ENCODE measurements at places on chromosomes 4 and X. TPM values are rescaled to one million over a fixed set of nuclear protein-coding genes. Genes with fewer than 3 reads are reported as not detected.

- DNase-seq: no peak
These were observed 162.0 kb upstream of the GATB start for GRCh38 chr4:151922811-151923210.

Gene CDKL2
- 1.4 TPM for total RNA-seq

Gene PDCL2
- total RNA-seq: 0.21 TPM

DNA sequence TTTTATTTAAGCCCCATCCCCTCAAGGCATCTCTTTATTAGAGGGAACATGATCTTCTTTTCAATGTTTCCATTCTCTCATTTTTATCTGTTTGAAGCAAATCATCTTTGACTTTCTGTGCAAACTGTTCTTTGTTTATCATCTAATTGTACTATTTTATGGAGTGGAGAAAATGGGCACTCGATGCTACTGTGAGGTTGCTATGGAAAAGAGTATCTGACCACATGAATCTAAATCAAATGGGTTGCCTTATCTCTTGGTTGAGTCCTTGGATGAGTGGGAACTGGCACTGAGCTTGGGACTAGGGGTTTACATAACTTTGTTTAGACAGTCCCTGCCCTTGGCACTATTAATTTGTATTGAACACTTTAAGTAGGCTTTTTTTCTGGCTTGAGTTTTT, 9.1 kb downstream of the OCRL start:
- no peak for DNase-seq

Gene SERPINA7
- total RNA-seq: not detected

DNA sequence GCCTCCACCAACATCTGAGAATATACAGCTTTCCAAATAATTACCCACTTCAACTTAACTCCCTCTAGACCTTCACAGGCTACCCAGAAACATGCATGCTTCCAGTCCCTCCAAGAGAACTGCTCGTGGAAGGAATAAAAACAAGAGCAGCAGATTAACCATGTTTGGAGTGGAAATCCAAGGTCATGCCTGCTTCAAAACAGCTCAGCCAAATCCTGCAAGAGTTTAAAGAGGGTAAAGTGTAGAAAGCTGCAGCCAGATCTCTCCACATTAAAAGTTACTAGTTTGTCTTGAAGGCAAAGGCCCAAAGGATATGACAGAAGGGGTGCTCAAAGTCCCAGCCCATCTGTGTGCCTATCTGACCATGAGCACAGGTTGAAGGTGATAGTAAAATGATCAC, 139.3 kb downstream of the RNF150 start:
- DNase-seq: no peak

Gene CCDC110
- total RNA-seq: 2.9 TPM

DNA sequence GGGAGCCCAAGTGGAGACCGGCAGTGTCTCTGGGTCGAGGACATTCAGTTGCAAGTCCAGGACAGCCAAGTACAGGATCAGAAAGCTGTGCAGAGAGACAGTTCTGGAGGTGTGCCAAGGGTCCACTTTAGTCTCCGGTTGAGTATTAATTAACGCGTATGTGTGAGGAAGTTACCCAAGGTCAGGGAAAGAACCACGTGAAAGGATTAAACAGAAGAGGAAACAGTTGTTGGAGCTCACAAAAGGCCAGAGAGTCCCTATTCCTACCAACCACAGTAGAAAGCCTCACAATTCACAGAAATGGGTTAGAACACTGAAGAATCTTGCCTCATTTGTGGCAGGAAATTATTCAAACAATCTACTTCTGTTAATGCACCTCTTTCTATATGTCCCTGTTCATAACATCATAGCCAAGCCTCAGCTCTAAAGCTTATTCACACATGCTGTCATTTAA, 17.9 kb upstream of the NSUN7 start:
- no peak for DNase-seq

GRCh38 chr4:152308951-152309350, 226.9 kb downstream of the FBXW7 start:
- DNase-seq: no peak

- no peak for DNase-seq
These were observed 35.8 kb downstream of the STOX2 start for GRCh38 chr4:183940864-183941263.

Gene DCAF12L2
- 0.52 TPM for total RNA-seq

DNA sequence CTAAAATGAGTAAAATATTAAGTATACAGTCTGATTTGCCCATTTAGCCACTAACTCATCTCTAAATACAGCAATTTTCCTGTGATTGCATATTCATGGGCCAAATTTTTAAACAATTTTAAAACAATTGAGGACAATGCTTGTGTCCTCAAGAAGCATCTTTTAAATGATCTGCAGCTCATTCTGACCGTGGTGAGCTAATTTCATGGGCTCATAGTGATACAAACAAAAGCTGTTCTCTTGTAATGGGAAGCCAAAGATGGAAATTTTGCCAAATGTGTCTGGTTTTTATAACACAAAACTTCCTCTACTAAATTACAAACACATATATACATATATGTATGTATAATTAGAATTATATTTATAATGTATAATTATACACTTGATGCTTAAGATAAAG, 39.7 kb downstream of the HMGB2 start:
- DNase-seq: no peak

GRCh38 chrX:45001048-45001447, 128.1 kb downstream of the KDM6A start:
- no peak for DNase-seq

GRCh38 chr4:1683261-1683735, 815 bp downstream of the FAM53A start:
- DNase-seq: no peak

GRCh38 chr4:63904201-63904600, 505.0 kb downstream of the TECRL start:
- DNase-seq: no peak

Gene GPR143
- 11.7 TPM for total RNA-seq

Gene PRAF2
- 15.0 TPM for total RNA-seq

Gene CSAG1
- 1.5 TPM for total RNA-seq

DNA sequence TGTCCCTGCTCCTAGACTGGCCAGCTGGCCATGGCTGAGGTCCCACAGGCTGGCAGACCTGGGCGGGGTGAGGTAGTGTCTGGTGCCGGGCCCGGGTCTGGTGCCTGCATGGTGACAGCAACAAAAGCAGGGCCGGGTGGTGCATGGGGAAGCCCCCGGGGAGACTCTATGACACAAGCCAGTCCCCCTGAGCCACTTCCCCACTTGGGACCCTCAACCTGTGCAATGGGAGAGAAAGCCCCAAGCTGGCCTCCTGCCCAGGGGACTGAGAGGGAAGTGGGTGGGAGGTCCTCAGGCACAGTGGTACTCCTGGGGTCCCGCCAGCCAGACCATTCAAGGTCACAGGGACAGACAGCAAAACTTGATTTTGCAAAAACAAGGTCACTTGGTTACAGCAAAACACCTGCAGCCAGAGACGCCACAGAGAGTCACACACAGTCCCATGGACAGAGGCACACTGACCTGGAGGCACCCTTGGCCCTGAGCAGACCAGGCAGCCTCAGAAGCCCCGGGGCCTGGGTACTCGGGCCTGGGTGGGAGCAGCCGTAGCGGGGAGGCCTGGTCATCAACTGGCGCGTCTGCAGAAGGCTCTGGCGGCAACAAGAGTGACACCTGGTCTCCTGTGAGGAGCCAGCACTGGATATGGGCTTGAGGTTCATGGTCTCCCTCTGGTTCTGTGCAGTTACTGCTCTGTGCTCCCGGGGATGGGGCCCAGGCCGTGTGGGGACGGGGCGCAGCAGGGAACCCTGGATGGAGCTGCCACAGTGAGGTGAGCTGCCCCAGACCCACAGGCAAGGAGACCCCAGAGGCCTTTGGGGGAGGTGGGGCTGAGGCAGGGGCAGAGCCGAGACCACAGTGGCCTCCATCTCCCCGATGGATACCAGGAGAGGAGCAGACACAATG, 60.6 kb downstream of the HTRA3 start:
- no peak for DNase-seq

DNA sequence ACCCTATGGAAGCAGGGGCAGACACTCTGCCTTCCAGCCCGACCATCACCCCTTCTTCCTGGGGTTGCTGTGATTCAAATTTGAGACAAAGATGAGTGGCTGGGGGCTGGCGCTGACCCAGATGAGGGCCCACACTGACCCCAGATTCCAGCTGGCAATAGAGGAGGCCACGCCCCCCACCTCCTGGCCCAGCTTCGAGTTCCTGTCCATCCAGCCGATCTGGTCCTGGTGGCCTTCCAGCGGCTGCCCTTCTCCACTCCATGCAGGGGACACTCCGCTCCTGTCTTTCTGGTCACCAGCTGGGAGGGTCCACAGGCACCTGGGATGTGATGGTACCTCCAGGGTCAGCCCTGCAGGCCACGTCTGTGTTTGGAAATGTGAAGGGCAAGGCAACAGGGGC, 98.5 kb upstream of the PSAPL1 start:
- no peak for DNase-seq

Gene NAA11
- not detected for total RNA-seq

Gene SLC6A14
- 0.07 TPM for total RNA-seq

Gene RS1
- total RNA-seq: not detected

Gene CTAG1B
- total RNA-seq: not detected

Gene FNIP2
- 10.2 TPM for total RNA-seq

Gene SLC9A7
- 18.4 TPM for total RNA-seq

- DNase-seq: no peak
These were observed 233.5 kb upstream of the PGRMC2 start for GRCh38 chr4:128521156-128521555.

GRCh38 chr4:157265281-157265680, 44.8 kb downstream of the GRIA2 start:
- DNase-seq: peak; percentile 10

DNA sequence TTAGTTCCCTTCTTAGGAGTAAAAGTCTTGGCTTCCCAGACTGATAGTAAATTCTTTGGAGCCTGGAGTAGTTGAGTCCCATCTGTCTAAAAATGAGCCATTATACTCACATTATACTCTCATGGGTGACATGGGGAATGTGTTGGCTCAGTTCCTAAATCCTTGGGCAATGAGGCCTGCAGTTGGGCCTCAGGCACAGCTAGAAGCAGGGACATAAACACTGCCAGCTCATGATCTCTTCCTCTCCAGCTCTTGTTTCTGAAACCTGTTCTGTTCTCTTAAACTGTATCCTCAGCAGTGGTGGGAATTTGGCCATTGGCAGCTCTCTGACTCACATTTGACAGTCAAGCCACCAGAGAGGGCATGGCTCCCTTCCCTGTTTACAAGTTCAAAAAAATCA, 212.5 kb downstream of the SPATA18 start:
- DNase-seq: no peak

Gene FGF16
- total RNA-seq: 1.6 TPM

DNA sequence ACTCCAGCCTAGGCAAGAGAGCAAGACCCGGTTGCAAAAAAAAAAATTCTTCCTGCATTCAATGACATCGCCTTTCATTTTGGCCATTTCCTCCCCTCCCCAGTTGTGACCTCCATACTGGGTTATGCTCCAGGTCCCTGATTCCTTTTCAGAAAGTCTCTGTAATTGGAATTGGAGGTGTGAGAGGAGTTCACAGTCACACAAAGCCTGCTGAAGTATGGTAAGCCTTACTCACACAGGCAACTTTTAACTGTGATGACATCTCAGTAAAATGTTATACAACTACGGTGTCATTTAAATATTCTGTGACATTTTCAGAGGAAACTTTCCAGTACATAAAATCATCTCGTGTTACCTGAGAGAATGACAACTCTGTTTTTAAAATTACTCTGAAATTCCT, 73.6 kb downstream of the CEP44 start:
- no peak for DNase-seq

DNA sequence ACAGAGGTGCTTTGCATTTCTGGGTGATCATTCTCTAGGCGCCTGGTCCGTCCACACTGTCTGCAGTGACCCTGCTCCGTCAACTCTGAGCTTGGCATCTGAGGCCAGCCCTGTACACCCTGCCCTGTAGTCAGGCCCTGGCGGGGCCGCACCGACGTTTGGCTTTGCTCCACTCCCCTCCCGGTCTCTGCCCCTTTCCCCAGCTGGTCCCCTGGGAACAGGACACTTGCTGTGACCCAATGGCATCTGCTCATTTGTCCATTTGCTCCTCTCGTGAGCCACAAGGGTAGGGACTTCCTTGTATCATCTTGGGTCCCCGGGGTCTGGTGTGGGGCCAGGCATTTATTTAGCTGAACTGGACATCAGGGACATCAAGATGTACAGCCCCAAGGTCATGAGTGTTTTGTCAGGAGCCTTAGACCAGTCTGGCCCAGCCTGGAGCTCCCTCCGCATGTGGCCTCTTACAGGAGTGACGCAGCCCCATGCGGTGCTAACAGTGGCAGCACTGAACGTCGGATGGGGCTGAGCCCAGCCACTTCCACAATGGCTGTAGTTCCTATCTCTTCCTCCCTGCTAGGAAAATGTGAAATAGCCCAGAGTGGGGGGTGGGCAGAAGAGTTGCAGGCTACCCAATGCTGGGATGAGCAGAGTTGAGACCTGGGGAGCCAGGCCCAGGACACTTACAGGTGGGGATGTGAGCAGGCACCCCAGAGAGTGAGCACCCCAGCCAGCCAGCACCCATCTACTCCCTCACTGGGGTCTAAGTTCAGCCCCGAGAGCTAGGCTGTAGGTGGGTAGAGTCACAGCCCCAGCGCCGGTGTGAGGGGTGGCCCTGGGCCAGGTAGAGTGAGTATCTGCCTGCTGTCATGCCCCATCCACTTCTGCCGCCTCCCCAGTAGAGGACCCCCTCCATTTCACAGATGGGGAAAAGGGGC, 2.0 kb upstream of the SH3BP2 start:
- DNase-seq: peak; percentile 13

DNA sequence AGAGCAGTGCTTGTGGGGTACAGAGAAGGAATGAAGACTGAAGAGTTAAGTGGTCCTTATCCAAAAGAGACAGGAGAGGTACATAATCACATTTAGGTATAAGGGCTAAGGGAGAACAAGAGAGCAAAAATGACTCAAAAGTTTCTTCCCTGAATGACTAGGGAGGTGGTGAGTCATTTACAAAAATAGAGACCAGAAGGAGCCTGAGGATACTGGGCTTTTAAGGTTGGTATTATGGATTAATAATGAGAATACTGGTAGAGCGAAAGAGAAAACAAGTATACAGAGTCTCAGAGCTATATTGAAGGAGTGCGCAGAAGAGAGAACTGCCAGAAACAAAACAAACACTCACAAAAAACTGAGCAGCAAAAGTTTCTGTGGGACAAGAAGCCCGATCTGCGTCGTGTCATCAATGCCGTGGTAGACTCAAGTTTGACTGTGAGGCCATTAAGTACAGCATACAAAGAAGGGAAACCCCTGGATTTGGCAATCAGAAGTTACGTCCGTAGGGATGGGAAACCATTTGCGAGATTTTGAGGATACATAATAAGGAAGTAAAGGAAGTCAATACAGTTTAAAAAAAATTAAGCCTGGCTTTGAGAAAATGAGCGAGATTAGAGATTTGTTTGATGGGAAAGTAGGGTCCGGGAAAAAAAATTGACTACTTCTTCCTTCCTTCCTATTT, 129.1 kb upstream of the STIM2 start:
- no peak for DNase-seq

- no peak for DNase-seq
These were observed 148.1 kb upstream of the SH3RF1 start for GRCh38 chr4:169418846-169419245.

DNA sequence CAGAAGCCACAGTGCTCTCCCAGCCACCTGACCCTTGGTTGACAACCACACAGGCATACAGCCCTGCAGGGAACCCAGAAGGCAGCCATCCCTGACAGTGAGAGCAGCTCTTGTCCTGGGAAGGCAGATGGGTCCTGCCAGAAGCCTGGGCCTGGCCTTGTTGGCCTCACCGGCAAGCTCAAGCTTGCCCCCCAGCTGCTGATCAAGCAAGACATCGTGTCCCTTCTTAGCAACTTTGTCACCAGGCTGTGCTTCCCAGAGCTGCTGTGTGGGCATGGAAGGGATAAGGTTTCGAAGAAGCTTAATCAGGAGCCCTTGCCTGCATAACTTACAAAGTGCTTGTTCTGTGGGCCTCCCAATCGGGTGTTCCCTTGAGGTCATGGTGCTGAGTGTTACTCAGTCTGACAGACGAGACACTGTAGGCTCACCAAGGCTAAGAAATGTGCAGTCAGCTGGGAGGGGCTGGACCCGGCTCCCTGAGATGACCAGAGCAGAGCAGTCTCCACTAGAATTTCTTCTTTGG, 6.8 kb upstream of the ABLIM2 start:
- DNase-seq: no peak

Measured in WTC11 (cell line).